Panc1 (cell line): ENCODE measurements at places on chromosomes 12 and 14.

DNA sequence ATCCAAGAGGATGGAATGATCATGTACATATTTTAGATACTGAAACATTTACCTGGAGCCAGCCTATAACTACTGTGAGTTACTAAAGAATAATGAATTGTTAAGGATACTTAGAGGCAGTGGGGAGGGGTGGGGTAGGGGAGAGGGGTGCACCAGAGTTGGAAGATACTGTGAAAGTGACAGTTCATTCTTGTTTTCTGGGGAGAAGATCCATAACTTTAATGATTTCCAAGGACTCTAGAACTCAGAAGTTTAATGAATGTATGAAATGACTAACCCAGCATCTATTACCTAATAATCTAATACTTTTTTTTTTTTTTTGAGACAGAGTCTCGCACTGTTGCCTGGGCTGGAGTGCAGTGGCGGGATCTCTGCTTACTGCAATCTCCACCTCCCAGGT, 10.5 kb downstream of the KLHDC2 start:
- H3K4me1 ChIP-seq, result peaks cover 3% of the 10 kb centered on the region; the same call in 1 of the 2 replicates
- H3K27ac ChIP-seq, result no peak overlapping the region
- DNase-seq, result no peak
- peaks cover 33% of the 10 kb centered on the region for H3K36me3 ChIP-seq
- no peaks in the 10 kb centered on the region for H3K27me3 ChIP-seq
- H3K4me3 ChIP-seq, result no peak overlapping the region

GRCh38 chr12:13981296-13981962, at the start of gene GRIN2B:
Gene GRIN2B, minus strand, starts transcription at chr12:13981602. Its CDS starts 115,394 bp downstream, at chr12:13866208.
- H3K4me3 ChIP-seq, result no peak within 1 kb of the TSS
- DNase-seq, result no peak
- H3K36me3 ChIP-seq, result peaks cover 3% of the 10 kb centered on the region; the same call in 1 of the 2 replicates

DNA sequence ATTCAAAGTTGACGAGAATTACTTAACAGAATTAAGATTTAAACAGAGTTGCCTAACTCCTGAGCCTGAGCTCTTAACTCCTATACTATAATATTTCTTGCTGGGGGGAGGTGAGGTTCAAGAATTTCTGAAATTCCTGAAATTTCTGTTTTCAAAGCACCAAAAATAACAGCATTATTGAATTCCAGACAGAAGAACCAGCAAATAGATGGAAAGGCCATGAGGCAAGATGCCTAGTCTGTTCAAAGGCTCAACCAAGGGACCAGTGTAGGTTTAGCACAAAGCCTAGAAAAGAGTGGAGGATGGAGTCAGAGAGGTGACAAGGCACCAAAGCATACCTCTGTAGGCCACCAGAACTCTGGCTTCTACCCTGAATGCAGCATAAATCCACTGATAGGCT, 76.4 kb downstream of the PPP1R12A start:
- no peaks in the 10 kb centered on the region for H3K36me3 ChIP-seq
- no peak overlapping the region for H3K27ac ChIP-seq
- H3K4me3 ChIP-seq, result no peak overlapping the region
- H3K27me3 ChIP-seq, result no peaks in the 10 kb centered on the region
- no peaks in the 10 kb centered on the region for H3K4me1 ChIP-seq

- no peak overlapping the region for H3K4me3 ChIP-seq
- H3K27me3 ChIP-seq, result no peaks in the 10 kb centered on the region
- DNase-seq, result no peak
- H3K27ac ChIP-seq, result peak overlapping the region; percentile 73; the same call in 1 of the 2 replicates
- no peaks in the 10 kb centered on the region for H3K36me3 ChIP-seq
Observed at GRCh38 chr12:75684678-75685616, 173.5 kb upstream of the KRR1 start.

DNA sequence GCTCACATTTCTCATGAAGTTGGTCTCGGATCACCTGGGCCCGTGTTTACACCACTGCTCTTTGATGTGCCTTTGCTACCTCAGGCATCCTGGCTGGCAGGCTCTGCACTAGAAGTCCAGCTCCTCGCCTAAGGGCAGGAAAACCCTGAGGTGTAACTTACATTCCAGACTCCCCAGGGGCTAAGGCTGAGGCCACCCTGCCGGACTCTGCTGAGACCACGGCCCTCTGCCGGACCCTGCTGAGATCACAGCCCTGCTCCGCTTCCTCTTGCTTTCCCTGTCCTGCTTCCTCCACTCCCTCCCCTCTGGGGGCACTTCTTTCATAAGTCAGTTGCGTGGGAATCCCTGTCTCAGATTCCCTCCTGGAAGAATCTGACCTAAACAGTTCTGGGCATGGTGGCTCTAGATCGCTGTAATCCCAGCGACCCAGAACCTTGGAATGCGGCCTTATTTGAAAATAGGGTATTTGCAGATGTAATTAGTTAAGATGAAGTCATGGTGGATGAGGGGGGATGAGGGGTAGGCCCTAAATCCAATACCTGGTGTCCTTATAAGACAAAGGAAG, 17.2 kb downstream of the RILPL1 start:
- peaks cover 4% of the 10 kb centered on the region; the same call in 1 of the 2 replicates for H3K4me1 ChIP-seq
- H3K4me3 ChIP-seq, result no peak overlapping the region
- no peak for DNase-seq
- H3K27ac ChIP-seq, result no peak overlapping the region
